ENCODE measurements at places on chromosomes 1 and 21.

- DNase-seq, result no peak
Observed at GRCh38 chr1:111736548-111737215, 2.5 kb downstream of the INKA2 start.

DNA sequence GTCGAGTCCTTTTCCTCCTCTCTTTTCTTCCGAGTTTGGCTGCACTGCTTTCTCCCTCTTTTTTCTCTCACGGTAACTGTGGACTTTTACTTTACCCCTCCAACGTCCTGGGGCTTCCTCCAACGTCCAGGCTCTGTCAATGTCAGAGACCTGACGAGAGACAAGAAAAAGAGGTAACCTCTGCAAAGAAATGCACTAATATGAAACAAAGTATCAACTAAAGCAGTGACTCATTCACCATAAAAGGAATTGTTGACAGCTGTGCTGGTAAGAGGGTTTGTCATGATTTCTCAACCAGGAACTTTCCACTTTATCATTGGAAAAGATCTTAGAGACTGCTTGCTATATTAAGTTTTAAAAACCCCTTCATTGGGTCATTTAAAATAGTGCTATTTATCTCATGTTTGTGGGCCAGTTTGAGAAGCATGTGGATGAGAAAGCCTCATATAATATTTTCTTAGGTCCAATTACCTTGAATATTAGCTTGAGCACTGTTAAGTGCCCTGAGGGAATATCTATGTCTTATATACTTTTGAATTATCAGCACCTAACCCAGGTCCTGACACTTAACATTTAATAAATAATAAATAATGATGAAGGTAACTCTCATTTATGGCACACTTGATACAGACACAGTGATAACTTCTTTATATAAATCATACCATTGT is at the start of gene GBP2:
TSS of gene GBP2 (minus strand) at position 202 of the 668 bp plus-strand sequence. CDS start 4,148 bp downstream, outside the sequence.
- no peak for DNase-seq

DNA sequence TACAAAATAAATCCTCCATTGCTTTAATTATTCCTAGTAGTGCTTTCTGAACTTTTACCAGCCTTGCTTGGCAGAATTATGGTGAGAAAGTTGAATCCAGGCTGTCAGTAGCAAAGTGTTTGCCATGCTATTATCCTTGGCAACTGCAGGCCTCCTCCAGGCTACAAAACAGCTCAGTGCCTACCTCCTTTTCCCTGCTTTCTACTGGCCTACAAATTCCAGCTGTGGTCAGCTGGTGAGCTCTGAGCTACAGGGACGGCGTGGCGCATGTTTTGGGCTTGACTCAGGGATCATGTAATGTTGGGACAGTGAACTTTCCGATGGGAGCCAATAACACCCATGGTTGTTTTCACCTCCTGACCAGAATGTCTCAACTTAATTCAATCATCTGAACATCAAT is 456.1 kb upstream of the ADAMTS5 start:
- no peak for DNase-seq

- no peak for DNase-seq
Observed at GRCh38 chr1:29029667-29030066, 94.0 kb downstream of the TMEM200B start.

GRCh38 chr1:82593561-82593960 is 792.8 kb downstream of the ADGRL2 start:
- DNase-seq, result no peak

- no peak for DNase-seq
Observed at GRCh38 chr1:3599286-3599811, 12.0 kb downstream of the MEGF6 start.

- DNase-seq, result no peak
Observed at GRCh38 chr1:199279067-199279466, 640.2 kb downstream of the PTPRC start.

- no peak for DNase-seq
Observed at GRCh38 chr1:87842156-87842555, 513.5 kb downstream of the LMO4 start.

Measured in stimulated activated CD4-positive, alpha-beta T cell treated with anti-CD3 and anti-CD28 coated beads, TNF-alpha, amount 100 ng/mL, for 1 hour (primary cell).